ENCODE measurements at places on chromosomes 5 and 9.

- DNase-seq: no peak
Measured at GRCh38 chr9:70398145-70398556, 16.3 kb downstream of the KLF9 start.

DNA sequence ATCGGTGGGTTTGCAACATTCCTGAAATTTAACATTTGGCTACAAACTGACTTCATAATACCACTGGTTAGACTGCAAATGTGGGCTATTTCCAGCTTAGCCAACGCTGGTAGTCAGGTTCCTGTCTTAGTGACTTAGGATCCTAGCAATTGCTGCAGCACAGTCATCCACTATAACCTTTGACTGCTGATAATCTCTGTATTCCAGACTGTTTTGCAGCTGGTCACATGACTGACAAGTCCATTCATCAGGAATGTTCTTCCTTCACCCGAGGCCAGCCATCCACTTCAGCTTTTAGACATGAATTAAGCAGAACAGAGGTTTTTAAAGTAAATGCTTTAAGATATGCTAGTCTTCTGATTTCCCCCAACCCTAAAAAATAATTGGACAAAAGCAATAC, 425.9 kb upstream of the MPDZ start:
- no peak for DNase-seq

GRCh38 chr5:123421773-123422172, 1.4 kb downstream of the CEP120 start:
- DNase-seq: no peak

DNA sequence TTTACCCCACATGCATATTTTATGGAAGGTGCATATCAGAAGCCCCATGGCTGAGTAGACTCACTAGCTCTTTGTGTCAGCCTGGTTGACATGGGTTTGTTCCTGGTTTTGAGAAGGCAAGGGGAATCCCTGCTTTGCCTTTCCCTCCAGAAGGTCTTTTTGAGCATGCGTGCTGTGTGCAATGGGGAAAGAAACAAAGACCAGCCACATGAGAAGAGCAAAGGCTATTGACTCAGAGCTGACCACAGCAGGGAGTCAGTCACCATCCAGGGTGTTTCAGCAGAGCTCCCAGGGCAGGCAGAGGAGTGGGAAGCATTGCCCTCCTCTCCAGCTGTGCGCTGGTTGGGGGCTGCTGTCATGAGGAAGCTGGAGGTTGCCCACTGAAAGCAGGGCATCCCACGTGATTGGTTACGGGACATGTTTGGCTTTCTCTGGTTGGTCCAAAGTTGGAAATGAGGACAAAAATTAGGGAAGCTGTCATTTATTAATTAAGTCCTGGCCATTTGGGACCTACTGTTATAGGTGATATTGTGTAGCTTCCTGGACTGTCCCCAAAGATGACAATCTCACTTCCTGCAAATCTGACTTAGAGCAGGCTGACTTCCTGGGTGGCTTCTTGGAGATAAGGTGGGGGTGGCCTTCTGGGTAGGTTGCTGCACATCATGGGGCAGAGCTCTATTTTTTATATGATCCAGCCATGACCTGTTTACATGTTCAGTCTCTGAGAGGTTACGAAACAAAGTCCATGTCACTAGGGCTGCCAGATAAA, 48.9 kb upstream of the TDRD7 start:
- DNase-seq: no peak

DNA sequence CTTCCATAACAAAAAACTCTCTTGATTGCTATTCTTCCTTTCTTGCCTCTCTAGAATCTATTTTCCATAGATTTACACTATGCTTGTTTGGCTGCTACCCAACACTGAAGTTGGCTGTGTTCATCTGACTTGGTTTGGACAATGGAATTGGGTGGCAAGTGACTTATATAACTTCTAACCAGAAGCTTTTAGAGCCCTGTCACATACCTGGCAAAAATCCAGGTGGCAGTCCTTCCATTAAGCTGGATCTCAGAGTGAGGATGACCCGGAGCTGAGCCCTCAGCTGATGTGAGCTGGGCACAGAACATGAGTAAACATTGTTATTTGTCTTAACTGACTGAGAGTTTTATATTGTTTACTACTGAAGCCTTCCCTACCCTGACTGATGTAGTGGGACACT, 225.7 kb downstream of the TLR4 start:
- no peak for DNase-seq

All from neural progenitor cell (in vitro differentiated cells).